ENCODE measurements at places on chromosomes 4 and X.

GRCh38 chr4:156805696-156806095 is 165.9 kb downstream of the PDGFC start:
- DNase-seq: no peak

GRCh38 chr4:53197772-53198142 is 168.1 kb downstream of the SCFD2 start:
- no peak for DNase-seq

DNA sequence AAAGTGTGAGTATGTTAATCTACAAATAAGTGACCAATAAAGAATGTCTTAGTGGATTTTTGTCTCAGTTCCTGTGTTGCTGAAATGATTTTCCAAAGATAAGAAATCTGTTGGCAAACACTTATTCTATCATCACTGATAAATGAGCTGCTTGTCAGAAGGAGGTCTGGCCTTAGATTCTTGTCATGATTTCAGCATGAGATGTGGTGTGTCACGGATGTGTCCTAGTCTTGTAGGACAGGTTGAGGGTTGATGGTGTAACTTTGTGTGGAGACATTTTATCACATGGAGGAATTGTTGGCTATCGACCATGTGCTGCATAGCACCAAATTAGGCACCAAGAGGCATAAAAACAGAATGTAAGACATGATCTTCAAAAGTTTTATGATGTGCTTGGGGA is 31.8 kb upstream of the LIMCH1 start:
- DNase-seq: peak; percentile 95

- DNase-seq: peak; percentile 4
Measured at GRCh38 chrX:23387550-23388184, 53.0 kb downstream of the PTCHD1 start.

DNA sequence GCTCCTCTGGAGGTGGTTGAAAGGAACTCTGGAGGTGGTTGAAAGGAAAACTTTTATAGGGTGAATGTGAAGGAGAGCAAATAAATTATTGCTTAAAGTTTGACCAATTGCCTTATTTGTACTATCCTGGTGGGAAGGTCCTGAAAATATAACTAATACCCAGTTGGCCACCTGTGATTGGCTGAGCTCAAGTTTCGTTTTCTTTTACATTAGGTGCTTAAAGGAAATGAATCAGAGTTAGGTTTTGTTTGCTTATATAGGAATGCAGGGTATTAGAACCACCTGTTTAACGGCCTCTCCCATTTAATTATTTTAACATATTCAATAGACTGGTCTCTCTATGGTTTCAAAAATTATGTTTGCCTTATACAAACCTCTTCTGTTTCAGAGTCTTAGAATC is 497.6 kb downstream of the PRR32 start:
- no peak for DNase-seq

GRCh38 chrX:19569930-19570329 is 54.6 kb upstream of the MAP3K15 start:
- no peak for DNase-seq

- DNase-seq: peak; percentile 60
Measured at GRCh38 chr4:24103434-24104157, 213.7 kb upstream of the PPARGC1A start.

DNA sequence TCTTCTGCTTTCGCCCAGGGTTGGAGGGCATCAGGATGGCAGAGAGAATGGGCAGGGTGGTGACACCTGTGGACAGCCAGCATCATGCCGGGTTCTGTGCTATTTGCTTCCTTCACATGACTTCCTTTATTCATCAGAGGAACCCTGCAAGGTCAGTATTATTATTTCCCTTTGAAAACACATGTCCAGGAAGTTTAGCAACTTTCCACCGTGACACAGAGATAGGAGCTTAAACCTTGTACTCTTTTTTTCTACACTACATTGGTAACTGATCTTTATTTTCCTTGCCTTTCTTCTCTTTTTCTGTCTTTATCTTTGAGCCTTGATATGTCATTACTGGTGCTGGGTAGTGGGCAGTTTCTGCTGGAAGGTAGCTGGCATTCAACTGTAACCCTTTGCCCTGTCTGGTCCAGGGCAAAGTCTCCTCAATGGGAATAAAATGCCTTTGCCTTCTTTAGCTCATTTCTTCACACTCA is 5.0 kb upstream of the MGST2 start:
- DNase-seq: no peak

GRCh38 chr4:180106997-180107396 is 2136.2 kb upstream of the TENM3 start:
- DNase-seq: no peak

GRCh38 chr4:23333556-23333945 is 556.3 kb downstream of the PPARGC1A start:
- no peak for DNase-seq

DNA sequence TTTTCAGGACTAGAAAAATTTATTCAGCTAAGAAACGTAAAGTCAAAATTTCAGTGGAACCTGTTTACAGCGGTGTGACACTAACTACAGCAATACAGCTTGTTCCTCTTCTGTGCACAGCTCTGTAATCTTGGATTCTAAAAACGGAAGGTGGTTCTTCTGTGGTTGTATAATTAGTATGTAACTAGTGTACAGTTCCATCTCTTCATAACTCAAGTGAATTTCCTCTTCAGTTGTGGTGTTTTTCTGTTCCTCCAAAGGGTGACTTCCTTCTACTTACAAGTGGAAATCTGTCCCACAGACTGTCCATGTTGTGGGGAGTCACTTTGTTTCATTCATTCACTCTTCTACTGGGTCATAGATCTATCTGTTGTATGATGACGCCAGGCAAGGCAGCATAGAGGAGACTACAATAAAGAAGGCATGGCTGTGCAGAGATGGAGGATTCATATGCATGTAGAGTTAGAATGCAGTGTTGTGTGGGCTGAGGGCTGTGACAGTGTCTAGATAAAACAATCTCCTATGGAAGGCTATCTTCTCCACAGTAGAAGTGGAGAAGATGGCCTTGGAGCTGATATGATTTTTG is 5.4 kb downstream of the DAPP1 start:
- DNase-seq: no peak

GRCh38 chr4:6332042-6332668 is 62.5 kb downstream of the WFS1 start:
- DNase-seq: peak; percentile 29

DNA sequence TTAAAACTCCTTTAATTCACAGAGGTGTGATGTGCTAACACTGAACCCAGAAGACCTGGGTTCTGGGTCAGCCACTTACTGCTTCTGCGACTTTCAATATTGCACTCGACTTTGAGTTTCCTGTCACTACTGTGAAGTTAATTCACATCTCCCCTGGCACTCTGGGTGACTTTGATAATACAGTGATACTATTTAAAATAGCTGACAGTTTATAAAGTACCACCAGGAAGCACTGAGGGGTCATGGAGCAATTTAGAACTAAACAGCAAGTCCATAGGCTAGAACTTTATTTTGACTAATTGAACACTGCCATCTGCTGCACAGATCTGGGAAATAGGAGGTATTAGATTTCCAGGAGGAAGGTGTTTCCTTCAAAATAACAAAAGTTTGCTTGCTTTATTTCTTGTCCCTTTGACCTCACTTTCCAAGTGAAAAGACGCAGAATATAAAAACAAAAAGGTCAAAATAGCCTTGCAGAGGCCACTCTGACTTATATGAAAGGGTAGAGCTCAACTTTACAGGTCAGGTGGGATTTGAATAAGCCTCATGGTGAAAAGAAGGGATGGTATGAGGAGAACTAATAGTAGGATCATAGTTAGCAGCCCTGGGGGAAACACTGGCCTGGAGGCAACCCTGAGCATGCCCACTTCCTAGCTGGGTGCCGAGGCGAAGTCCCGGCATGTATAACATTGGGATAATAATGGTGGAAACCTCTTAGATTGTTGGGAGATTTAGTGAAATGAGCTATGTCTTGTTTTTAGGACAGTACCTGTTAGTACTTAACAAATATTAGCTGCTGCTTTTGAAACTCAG is 53.4 kb downstream of the ZNF518B start:
- peak; percentile 65 for DNase-seq

DNA sequence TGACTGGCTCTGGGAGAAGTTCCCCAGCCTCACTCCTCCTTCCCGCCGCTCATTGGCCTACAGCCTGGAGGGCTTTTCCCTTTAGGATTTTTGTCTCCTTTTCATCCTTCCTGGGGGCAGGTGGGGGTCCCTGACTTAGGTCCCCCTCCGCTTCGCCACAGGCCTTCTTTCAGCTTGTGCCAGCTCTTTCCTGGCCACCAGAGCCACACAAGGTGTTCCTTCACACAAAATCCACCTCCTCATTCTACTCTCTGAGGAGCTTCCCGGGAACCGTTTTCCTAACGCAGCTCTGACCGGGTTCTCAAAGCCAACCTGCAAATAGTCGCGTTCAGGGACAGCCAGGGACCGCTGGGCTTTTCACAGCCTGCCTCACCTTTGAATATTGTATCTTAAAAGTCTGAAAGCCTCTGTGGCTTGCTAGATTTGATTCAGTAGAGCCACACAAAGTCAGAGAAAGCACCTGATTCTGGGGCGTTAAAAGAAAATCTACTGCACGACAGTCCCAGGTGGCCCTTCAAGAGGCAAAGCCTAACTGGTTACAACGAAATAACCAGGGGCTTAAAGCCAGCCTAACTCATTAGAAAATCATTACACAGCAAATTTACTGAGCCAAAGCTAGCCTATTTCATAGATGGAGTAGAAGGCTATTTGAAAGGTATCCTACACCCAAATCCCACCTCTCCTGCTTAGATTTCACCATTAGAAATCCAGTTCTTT is 731 bp upstream of the GPC3 start:
- DNase-seq: no peak

DNA sequence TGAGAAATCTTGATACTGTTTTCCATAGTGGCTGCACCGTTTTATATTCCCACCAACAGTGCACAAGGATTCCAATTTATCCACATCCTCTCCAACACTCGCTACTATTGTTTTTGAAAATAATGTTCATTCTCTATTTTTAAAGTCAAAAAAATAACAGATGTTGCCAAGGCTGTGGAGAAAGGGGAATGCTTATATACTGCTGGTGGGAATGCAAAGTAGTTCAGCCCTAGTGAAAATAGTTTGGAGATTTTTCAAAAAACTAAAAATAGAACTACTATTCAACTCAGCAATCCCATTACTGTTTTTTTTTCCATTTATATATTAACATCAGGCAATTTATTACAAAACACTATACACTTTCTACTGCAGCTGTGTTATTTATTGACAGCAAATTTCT is 208.7 kb downstream of the CBLL2 start:
- DNase-seq: peak; percentile 38

- peak; percentile 10 for DNase-seq
Measured at GRCh38 chr4:138978600-138978999, 37.0 kb upstream of the NOCT start.

DNA sequence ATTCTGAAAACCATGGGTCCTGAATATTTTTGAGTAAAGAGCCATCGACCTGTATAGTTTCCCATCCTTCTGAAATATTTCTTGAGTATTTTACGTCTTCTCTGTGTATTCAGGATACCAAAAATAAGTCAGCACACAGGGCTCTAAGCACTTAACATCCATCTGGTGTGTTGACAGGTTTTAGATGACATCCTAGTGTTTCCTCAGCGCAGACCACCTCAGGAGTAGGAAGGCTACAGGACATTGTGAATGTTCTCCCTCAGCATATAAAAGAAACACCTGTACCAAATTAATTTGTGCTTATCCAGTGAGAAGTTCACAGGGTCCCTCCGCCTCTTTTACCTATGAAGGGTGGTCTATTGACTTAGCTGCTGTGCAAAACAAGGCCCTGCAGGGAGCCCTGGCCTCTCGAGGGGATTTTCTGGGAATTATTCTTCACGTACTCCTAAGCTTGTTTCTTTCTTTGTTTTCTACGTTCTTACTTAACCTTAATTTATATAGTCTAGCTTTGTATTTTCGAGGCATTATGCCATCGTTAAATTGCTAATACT is 241.8 kb downstream of the FBXO8 start:
- DNase-seq: no peak

GRCh38 chr4:122000849-122001248 is 49.0 kb upstream of the TRPC3 start:
- DNase-seq: no peak

GRCh38 chrX:9767375-9767774 is 1.7 kb upstream of the GPR143 start:
- DNase-seq: no peak

- peak; percentile 5 for DNase-seq
Measured at GRCh38 chr4:121181493-121181892, 17.4 kb upstream of the TNIP3 start.

GRCh38 chrX:8278557-8278956 is 107.5 kb upstream of the VCX2 start:
- DNase-seq: no peak

DNA sequence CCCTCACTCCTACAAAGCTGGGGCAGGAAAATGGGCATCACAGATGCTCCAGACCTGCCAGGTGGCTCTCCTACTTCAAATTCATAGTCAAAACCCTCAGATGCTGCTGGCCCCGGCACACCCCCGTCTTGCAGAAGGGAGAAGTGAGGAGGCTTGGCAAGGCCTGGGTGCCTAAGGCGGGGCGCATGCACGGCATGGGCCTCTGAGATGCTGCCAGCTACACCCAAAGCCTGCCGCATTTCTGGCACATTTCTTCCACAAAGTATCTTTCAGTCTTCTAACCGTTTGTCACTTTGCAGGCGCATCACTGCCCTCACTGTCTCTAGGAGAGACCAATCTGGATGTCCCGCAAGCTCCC is 19.6 kb downstream of the WDR1 start:
- DNase-seq: no peak

DNA sequence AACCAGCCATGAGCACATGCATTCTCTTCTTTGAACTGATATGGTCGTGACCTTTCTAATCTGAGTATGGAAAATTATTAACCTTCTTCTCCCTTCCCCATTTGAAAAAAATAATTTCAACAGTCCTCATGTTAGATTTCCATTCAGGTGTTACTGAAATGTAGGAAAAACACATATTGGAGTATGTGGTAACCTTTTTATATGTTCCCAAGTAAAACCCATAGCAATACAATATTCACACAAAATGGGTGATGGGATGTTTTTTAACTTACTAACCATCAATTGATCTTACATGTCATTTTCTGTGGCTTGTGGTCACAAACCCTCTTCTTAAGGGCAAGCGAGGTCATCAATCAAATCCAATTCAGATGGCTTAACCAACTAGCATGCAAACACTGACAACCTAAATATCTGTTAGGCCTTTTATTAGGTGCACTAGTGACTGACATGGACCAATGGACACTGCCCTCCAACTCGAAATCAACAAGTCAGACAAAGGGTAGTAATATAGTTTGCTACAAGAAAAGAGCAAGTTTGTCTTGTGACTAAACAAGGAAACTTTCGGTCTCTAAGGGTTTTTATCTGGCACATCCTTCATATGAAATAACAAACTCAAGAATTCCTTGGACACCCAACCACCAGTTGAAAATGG is 74.3 kb downstream of the CAMK2D start:
- DNase-seq: peak; percentile 57

GRCh38 chrX:11474576-11474975 is 181.4 kb downstream of the AMELX start:
- DNase-seq: no peak

All from EH (cell line).